A172 (cell line): ENCODE measurements at places on chromosomes 3 and 15. TPM values are rescaled to one million over a fixed set of nuclear protein-coding genes. Genes with fewer than 3 reads are reported as not detected.

LSAMP gene
- total RNA-seq, result 0.10 and 0.26 TPM in 2 replicates

DNA sequence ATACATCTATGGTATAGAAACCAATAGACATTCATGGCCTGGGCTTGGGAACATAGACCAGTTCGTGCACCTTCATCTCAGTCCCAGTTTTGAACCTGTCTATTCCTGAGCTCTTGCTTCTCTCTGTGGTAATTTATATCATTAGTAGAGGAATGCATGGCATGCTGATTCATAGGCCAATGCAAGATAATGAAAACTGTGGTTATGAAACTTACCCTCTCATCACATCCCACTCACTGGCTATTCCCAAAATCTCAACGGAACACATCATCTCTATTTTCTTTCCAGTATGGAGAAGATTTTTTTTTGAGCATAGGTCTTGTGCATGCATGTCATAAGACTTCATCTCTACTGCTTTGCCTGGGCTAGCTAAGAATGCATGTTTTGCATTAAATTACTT, 18.7 kb upstream of the P2RY12 start:
- DNase-seq, result peak; percentile 76

DNA sequence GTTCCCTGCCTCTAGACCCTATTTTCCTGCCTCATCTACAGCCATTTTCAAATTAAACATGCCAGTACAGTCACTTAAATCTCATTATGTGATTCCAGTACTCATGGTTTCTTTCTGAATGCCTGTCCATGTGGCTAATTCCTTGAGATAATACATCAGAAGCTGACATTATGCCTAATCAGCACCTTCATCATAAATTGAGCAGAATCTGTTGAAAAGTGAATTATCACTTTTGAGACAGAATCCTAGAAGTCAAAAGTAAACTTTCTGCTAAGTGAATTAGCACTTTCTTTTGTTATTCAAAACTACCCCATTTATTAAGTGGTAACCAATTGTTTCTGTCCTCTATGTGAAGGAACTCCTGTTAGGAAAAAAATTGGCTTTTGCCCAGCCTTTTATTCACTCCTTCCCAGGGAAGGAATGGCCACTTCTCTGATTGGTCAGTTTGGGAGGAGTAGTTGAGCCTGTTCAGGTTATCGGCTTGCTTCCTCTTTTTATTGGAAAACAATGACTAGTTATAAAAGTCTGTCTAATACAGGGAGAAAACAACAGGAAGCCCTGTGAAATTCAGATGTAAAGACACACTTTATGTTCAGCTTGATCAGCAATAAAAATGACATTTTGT, 40.5 kb downstream of the OSTN start:
- DNase-seq, result no peak

- no peak for DNase-seq
Measured at GRCh38 chr3:186932281-186933181, 2.2 kb downstream of the ST6GAL1 start.

DNA sequence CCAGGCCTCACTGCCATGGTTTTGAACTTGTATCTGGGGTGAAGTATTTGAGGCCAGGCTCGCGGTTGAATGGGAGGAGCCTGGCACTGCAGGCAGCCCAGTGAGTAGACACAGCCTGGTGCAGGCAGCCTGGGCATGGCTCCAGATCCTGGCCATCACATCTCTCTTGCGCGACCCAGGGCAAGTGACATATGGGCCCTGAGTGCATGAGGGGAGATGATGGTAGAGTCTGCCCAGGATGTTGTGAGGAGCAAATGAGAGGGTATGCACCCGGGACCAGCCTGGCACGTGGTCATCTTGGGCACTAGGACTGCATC, 103.5 kb downstream of the TBC1D2B start:
- DNase-seq, result peak; percentile 79

SYNM gene
- 5.6 and 7.5 TPM in 2 replicates for total RNA-seq

- no peak for DNase-seq
Measured at GRCh38 chr15:62637950-62638619, 404.5 kb upstream of the TPM1 start.

DNA sequence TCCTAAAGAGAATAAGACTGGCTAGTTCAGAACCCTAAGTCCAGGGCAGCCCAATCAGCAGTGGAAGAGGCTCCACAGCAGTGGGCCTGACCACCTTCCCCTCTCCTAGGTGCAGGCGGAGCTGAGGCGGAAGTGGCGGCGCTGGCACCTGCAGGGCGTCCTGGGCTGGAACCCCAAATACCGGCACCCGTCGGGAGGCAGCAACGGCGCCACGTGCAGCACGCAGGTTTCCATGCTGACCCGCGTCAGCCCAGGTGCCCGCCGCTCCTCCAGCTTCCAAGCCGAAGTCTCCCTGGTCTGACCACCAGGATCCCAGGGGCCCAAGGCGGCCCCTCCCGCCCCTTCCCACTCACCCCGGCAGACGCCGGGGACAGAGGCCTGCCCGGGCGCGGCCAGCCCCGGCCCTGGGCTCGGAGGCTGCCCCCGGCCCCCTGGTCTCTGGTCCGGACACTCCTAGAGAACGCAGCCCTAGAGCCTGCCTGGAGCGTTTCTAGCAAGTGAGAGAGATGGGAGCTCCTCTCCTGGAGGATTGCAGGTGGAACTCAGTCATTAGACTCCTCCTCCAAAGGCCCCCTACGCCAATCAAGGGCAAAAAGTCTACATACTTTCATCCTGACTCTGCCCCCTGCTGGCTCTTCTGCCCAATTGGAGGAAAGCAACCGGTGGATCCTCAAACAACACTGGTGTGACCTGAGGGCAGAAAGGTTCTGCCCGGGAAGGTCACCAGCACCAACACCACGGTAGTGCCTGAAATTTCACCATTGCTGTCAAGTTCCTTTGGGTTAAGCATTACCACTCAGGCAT, 33.7 kb downstream of the VIPR1 start:
- DNase-seq, result peak; percentile 31

GRCh38 chr3:195181741-195182469, 89.1 kb downstream of the XXYLT1 start:
- DNase-seq, result no peak

GRCh38 chr15:69659454-69660050, 206.9 kb downstream of the RPLP1 start:
- no peak for DNase-seq

DNA sequence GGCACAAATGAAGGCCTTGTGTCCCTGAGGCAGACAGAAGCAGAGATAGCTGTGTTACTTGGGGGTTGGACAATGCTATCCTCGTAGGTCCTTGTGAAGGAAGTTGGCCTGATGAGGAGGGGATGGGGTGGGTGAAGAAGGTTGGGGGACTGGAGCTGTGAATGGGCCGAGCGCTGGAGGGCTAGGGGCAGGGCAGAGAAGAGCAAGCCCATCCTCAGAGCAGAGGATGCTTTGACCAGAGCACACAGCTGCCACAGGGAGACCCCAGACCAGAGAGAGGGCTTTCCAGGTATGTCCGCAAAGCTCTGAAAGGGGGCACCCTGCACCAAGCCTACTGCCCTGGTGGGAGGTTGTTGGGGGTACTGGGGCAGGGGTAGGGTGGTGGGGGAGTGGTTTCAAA, 5.7 kb upstream of the TBC1D2B start:
- no peak for DNase-seq

GRCh38 chr3:52524752-52525679, 8.6 kb downstream of the NT5DC2 start:
- DNase-seq, result no peak

TP63 gene
- 0.09 TPM in 1 of 2 replicates, not detected in the other for total RNA-seq

- DNase-seq, result peak; percentile 75
Measured at GRCh38 chr3:55202326-55202725, 274.5 kb upstream of the LRTM1 start.

GRCh38 chr3:84547971-84548970, 410.5 kb upstream of the CADM2 start:
- peak; percentile 58 for DNase-seq
